ENCODE measurements at places on chromosomes 6 and 20.
A peak's percentile ranks its signal among the peaks of the same experiment; 100 is the strongest.

DNA sequence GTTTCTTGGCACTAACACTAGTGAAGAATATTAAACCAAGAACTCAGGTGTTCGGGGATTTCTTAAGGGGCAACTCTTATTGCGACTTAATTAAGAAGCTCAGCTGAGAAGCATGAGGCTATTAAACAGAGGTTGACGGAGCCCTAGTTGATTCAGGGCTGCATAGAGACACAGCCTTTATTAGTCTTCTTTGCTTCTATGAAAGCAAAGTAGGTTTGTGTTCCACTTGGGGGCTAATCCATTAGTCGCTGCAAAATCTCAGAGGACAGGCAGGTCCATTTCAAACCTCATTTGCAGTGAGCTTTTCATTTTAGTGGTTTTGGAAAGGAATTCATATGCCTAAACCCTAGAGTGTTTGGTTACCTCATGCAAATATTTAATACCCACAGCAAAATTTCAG lies 506.6 kb upstream of the SULF2 start:
- no peak for DNase-seq

DNA sequence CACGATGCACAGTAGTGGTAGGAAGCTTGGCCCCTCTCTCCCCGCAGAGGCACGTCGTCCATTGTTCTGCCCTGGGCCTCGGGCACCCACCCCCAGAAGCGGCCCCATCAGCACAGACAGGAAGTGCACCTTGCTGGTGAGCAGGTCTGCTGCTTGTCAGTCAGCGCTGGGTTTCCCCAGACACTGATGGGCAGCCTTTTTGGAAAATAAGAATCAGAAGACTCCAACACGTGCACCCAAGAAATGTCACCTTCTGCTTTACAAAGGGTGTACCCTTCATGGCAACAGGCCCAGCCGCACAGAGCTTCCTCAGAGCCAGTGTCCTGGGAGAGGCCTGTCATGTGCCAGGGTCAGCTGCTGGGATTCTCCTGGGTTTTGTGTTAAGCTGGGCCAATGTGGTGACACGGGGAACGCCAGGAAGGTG lies 34.7 kb upstream of the IRF4 start:
- DNase-seq: no peak

DNA sequence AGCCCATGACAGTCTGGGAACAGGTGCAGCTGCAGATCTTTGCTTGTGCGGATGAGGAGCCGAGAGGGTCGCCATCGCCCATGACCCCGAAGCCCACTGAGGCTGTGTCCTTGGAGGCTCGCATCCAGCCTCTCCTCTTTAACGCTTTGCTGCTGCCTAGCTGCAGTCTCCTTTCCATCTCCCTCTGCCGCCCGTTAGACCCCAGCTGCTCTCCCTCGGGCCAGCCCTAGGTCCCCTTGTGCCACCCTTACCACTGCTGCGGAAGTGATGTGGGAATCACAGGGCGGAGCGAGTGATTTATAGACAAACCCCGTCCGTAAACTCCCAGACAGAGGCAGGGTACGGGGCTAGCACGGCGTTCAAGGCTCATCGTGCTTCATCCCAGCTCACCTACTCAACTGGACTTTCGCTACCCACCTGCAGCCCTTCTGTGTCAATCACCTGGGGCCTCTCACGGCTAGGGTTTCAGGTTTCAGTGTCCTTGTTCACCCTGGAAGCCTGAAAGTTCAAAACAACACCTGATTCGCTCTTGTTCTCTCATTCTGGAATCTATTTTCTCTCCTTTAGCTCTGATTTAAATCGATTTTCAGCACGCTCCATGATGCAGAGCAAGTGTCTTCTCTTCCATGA lies 76.1 kb downstream of the PAX1 start:
- DNase-seq: no peak

DNA sequence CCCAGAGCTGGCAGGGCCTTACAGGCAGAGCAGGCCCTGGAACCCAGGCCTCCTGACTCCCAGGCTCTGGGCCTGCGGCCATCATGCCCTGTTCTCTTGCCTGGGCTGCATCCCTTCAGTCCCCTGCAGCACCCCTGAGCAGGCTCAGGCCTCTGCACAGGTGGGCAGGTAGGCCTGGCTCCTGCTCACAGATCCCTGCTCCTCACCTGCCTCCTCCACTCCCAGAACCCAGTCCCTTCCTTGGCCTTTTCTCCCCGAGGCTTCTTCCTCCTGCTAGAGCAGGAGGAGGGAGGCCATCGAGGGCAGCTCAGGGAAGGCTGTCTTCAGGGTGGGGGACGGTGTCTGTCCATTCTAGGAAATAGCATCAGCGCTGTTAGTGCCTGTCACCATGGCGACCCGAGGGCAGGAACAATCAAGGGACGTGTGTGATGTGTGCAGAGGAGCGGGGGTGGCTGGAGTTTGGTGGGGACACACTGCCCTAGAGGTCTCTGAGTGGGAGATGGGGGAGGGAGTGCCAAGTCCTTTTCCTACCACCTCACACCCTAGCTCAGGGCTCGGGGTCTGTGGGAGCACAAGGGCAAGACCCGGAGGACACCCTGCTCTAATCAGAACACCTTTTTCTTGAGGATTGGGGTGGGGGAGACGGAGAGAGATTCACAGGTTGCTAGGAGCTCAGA lies 26.6 kb downstream of the GLP1R start:
- DNase-seq: no peak

DNA sequence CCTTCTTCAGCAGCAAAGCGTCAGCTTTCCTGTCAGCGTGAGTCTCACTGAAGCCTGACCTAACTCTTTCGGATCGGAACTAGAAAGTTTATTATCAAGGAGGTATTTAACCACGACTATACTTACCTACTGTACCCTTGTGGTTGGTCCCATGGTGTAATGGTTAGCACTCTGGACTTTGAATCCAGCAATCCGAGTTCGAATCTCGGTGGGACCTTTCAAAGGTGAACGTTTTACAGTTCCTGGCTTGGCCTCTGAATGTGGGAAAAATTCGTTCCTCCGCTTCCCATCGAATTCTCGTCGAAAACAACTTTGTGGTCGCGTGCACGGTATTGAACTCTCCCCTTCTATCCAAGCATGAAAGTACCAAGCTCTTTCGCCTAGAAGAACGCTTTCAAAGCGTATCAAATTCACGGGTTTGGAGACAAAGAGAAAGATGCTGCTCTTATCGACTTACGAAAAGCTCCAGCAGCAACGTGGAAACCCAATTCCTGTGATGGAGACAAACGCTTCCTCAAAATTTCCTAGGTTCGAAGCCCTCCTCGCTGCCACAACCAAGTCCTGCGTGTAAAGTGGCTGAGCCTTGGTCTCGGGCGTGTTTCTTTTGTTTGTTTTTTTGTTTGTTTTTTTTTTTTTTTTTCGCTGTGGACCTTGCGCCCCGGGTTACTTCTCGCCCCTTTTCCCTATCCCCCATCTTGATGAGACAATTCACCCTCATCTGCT lies 63.7 kb downstream of the GPX5 start:
- peak; percentile 13 for DNase-seq

- DNase-seq: no peak
Measured at GRCh38 chr20:51340451-51340840, 202.1 kb downstream of the NFATC2 start.
